ENCODE measurements at places on chromosomes 16 and 17.
A peak's percentile ranks its signal among the peaks of the same experiment; 100 is the strongest.

DNA sequence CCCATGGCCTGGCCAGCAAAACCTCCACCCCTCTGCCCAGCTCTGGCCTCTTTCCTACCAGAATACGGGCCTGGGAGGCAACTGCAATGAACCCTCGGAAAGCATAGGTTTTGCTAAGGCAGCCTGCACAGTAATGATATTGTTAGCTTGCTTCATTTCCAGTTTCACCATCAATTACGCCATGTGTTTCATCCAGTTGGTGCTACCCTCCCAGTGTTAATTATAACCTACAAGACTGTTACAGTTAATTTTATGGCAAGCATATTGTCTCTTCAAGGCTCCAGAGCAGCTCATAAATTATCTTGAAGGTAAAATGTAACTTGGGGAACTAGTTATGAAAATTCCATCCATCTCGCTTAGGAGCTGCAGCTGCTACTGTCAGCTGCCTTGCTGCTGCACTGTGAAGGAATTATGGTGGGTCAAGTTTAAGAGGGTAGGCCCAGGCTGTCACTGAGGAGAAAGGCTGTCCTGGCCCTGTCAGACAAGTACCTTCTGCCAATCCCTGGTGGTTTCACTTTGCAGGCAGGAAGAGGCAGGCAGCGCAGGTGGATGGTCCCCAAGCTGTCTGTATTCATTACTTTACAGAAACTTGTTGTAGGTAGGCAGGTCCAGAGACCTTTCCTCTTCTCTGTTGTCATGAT lies 242.9 kb downstream of the FTO start:
- DNase-seq: no peak

- DNase-seq: no peak
These were observed 26.5 kb upstream of the SPNS3 start for GRCh38 chr17:4407216-4407615.

DNA sequence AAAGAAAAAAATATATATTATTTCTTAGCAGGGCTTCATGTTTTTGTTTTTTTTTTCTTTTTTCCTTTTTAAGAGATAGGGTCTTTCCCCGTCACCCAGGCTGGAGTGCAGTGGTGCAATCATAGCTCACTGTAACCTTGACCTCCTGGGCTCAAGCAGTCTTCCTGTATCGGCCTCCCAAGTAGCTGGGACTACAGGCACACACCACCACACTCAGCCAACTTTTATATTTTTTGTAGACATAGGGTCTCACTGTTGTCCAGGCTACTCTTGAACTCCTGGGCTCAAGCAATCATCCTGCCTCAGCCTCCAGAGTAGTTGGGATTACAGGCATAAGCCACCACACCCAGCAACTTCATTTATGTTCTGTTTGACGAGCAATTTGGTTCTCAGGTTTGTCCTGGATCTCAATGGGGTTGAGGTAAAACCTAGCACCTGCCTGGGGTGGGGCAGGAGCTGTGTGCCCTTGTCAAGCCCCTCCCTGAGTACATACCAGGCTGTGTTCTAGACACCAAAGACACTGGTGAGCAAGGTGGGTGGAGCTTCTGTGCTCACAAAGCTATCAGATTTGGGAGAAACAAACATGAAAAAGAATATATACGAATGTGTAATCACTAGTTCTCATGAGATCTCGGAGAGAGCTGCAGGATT lies 19.2 kb downstream of the GPT2 start:
- no peak for DNase-seq

- DNase-seq: no peak
These were observed 45.7 kb downstream of the FZD2 start for GRCh38 chr17:44602970-44603369.

DNA sequence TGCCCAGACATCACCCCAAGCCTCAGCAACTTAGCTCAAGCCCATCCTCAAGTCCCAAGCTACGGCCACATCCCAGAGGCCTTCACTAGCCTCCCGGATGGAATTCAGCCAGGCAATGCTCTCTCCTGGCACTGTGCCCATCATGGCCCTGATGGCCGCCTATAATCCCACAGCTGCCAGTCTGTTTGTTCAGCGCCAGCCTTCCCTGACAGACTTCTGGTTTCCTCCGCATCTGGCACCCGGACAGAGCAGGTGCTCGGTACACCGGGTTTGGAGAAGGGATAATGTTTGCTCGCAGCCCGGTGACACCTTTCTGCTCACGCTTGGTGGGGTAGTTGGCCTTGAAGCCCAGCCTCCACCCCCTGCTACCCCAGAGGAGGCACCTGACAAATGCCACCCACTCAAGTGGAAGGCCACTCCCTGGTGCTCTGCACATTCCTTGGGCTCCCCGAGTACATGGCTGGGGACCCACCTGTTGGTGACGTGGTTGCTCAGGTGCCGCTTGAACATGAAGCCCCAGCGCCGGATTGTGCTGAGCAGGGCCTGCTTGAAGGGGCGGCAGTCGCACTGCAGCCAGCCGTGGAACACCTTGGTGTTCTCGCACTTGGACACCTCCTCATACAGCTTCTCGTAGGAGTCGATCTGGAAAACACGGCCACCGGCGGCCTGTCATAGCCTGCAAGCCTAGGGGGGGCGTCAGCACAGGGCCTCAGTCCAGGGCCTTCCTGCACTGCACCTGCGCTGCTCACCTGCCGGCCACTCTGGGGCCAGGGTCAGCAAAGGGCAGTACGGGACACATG lies 47.1 kb downstream of the DNAH17 start:
- no peak for DNase-seq

GRCh38 chr17:11889266-11889665 lies 108.0 kb downstream of the ZNF18 start:
- no peak for DNase-seq

GRCh38 chr17:67549820-67550219 lies 167.9 kb upstream of the NOL11 start:
- DNase-seq: peak; percentile 61

DNA sequence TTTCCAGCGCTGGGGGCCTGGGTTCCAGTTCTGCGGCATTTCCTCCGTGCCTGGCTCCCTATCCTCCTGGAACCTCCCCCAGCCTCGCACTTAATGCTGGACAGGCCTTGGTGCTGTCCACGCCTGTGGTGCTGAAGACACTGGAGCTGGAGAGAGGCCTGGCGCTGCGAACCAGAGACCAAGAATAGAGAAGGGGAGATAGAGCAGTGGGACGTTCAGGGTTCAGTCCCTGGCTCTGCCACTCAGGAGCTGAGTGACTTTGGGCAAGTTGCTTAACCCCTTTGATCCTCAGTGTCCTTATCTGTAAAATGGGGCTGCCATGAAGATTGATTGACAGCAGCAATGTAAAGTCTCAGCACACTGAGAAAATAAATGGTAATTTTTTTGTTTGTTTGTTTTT lies 11.9 kb downstream of the SBK1 start:
- no peak for DNase-seq

DNA sequence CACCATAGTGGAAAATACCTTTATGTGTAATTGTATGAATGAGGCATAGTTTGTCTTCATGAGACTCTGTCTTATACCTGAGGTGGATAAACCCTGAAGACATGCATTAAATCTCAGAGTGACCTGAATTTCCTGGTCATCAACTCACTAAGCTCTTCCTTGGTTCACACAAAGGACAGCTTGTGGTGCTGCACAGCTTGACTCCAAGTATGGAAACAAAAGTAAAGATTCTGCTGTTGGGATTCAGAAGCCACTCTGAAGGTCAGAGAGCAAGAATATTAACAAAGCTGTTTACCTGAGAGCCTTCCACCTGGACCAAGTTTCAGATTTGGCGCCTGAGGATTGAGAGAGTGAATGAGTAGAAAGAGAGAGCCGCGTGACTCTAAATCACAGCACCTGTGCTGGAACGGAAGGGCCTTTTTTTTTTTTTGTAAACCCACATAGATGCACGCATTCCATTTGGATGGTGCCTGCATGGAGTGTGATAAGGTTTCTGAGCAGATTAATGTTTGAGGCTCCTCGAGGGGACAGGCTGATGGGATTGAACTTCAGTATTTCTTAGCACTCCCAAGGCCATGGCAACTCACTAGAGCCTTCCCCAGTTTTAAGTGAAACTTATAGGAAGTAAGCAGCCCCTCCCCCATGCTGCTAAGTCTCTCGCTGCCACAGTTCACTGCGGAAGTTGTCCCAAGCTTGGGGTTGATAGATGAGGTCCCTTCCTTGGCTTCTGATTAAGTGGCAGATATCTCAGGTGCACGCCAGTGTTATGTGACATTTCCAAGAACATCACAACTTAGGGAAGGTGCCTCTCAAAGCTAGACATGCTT lies 28.7 kb downstream of the CALB2 start:
- DNase-seq: no peak

- DNase-seq: no peak
These were observed 146.4 kb downstream of the SOCS1 start for GRCh38 chr16:11109566-11109965.

GRCh38 chr16:23286131-23286532 lies 16.0 kb upstream of the SCNN1B start:
- DNase-seq: no peak

- DNase-seq: no peak
These were observed 11.0 kb upstream of the GPT2 start for GRCh38 chr16:46873201-46873600.

- DNase-seq: no peak
These were observed 12.6 kb upstream of the SLC12A3 start for GRCh38 chr16:56852401-56852730.

DNA sequence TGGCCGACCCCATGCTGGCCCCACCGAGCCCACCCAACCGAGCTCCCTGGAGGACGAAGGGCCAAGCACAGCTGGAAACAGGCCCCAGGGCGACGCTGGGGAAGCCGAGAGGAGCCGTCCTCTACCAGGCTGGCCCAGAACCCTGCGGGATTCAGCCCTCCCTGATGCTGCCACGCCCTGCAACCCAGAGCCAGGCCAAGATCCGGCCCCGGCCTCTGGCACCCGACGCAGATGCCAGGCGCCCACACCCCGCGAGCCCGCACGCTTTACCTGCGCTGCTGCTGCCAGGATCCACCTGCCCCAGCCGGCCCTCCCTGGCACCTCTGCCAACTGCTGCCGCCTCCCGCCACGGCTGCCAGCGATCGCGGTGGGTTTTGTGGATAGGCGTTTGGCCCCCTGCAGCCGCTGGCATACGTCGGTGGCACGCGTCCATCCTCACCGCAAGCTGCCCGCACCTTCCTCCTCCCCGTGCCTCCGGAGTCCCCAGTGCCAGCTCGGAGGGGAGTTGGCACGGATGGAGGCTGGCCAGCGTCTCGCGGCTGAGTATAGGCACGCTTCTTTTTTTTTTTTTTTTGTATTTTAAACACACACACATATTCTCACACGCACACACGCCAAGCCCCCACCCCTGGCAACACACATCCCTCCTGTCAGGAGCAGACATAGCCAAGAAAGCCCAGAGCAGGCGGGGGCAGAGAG lies 41.3 kb upstream of the ACSF3 start:
- no peak for DNase-seq

- no peak for DNase-seq
These were observed 2.3 kb upstream of the SERPINF1 start for GRCh38 chr17:1759529-1759928.

DNA sequence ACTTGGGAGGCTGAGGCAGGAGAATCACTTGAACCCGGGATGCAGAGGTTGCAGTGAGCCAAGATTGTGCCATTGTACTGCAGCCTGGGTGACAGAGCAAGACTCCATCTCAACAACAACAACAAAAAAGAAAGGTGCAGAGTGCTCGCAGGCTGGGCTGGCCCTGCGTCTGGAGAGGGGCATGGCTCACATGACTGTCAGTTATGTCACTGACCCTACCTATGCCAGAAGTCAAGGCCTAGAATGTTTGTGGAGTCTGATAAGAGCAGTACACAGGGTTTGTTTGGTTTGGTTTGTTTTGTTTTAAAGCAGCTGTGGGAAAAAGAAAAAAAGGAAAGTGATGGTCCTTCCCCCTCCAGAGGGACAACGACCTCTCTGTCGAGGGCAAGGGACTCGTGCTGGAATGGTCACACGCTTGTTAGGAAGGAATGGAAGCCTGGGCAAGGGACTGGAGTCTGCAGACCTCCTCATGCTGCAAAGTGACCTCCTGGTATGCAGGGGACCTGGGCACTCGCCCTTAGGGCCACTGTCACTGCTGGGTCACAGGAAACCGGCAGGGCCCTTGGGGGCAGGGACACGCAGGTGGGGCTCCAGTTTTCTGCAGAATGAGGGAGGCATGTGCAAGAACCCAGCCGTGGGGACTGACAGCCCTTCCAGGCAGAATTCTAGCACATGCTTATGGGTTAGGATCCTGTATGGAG lies 10.1 kb upstream of the OSGIN1 start:
- no peak for DNase-seq

- DNase-seq: peak; percentile 51
These were observed 172.0 kb upstream of the CHMP6 start for GRCh38 chr17:80819422-80820164.

- no peak for DNase-seq
These were observed 13.6 kb upstream of the PPM1D start for GRCh38 chr17:60586288-60586974.

DNA sequence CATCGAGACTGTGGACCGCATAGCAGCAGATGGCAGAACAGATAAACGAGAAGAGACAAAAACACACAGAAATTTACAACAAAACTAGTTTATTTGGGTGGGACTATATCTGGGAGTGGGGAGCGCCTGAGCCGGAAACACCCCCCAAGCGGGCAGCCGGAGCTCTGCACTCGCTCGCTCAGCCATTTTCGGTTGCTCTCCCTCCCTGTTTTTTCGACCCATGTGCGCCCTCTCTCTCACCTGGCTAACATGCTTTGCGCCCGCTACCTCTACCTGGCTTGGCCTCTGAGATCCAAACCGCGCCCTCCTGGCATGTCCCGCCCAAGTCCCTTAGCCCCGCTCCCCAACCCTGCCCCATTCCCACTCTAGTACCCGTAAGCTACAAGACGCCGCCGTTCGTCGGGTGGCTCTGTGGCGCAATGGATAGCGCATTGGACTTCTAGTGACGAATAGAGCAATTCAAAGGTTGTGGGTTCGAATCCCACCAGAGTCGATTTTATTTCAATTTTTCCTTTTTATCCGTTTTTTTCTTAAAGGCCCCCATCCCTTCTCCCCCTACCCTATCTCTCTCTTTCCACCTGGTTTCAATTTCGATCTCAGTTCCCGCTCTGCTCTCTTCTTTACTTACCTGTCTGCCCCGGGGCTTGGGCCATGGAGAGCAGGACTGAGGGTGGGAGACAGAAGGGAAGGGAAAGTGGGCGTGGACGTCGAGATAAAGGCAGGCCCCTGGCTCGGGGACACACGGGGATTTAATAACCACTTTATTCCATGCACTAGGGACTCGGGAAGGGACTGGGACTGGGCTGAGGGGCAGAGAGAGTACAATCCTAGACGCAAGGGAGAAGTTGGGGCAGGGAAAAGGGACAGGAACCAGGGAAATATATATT lies 2.4 kb upstream of the ALOXE3 start:
- DNase-seq: peak; percentile 78

GRCh38 chr16:68655806-68656205 lies 10.7 kb downstream of the CDH3 start:
- no peak for DNase-seq

All from sigmoid colon (tissue), 7 donors.